ENCODE measurements at places on chromosomes 4 and X. TPM values are rescaled to one million over a fixed set of nuclear protein-coding genes. Genes with fewer than 3 reads are reported as not detected.

Gene TMEM47
- not detected for polyA plus RNA-seq

Gene MAGIX
- 0.96 TPM for polyA plus RNA-seq

Gene ZNF718
- polyA plus RNA-seq = 9.3 TPM

Gene TIGD2
- 2.0 TPM for polyA plus RNA-seq

Gene BMX
- polyA plus RNA-seq = not detected

Gene ANOS1
- not detected for polyA plus RNA-seq

Gene CDKL2
- polyA plus RNA-seq = not detected

Gene ANXA3
- not detected for polyA plus RNA-seq

Gene NLGN4X
- not detected for polyA plus RNA-seq

Gene JCHAIN
- 2.6 TPM for polyA plus RNA-seq

Gene ADAD1
- not detected for polyA plus RNA-seq

Gene CT45A10
- not detected for polyA plus RNA-seq

Gene WNK3
- polyA plus RNA-seq = not detected

Gene SPON2
- polyA plus RNA-seq = 1,079 TPM

Gene MGAT4D
- not detected for polyA plus RNA-seq

Gene TCEAL2
- not detected for polyA plus RNA-seq

Gene CFI
- not detected for polyA plus RNA-seq

Gene CDKL5
- 1.5 TPM for polyA plus RNA-seq

Gene EXOSC9
- 26.1 TPM for polyA plus RNA-seq

Gene REELD1
- not detected for polyA plus RNA-seq

Gene SMIM9
- not detected for polyA plus RNA-seq

Gene PWWP3B
- polyA plus RNA-seq = not detected

Gene PCYT1B
- polyA plus RNA-seq = 0.10 TPM

Gene CXCL5
- polyA plus RNA-seq = not detected

Gene SULT1B1
- polyA plus RNA-seq = 8.9 TPM

Gene ZCCHC18
- polyA plus RNA-seq = 5.0 TPM

Gene TMPRSS11F
- polyA plus RNA-seq = not detected

Gene SPATA18
- polyA plus RNA-seq = not detected

Gene ADH7
- not detected for polyA plus RNA-seq

Gene TCP11X2
- not detected for polyA plus RNA-seq

Gene ARAP2
- polyA plus RNA-seq = 62.7 TPM
